Astrocyte (in vitro differentiated cells and primary cell): ENCODE measurements at places on chromosomes 4 and X.

DNA sequence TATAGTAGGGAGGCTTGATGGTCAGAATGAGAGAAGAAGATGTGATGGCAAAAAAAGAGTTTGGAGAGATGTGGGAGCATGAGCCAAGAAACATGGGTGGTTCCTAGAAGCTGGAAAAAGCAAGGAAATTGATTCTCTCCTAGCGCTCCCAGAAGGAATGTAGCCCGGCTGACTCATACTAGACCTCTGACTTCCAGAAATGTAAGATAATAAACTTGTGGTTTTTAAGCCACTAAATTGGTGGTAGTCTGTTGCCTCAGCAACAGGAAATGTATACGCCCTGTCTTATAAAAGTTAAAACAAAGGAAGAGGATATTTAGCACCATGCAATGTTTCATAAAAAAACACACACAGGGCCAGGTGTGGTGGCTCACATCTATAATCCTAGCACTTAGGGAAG lies 182.7 kb upstream of the PCDH7 start:
- peak; percentile 87 for DNase-seq
- peaks cover 10% of the 10 kb centered on the region for H3K27me3 ChIP-seq
- no peaks in the 10 kb centered on the region for H3K36me3 ChIP-seq
- no peaks in the 10 kb centered on the region for H3K4me1 ChIP-seq
- H3K4me3 ChIP-seq = no peak overlapping the region
- H3K27ac ChIP-seq = no peak overlapping the region

GRCh38 chr4:39494354-39494753 lies 32.9 kb downstream of the UGDH start:
- H3K27me3 ChIP-seq = no peaks in the 10 kb centered on the region
- DNase-seq = no peak
- H3K36me3 ChIP-seq = peaks cover 14% of the 10 kb centered on the region

DNA sequence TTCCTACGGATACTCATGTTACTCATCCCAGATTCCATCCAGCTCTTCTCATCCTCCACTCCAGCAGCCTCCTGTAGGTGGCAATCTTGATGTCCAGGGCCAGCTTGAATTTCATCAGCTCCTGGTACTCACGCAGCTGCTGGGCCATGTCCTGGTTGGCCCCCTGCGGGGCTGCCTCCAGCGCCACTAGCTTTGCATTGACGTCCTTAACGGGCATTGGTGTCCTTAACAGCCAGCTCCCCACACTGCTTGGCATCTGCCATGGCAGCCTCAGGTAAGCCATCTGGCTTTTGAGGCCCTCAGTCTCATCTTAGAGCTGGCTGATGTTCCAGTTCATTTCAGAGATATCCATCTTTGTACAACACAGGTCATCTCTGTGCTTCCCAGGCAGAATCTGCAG lies 223.7 kb downstream of the FGF13 start:
- DNase-seq = no peak
- no peaks in the 10 kb centered on the region for H3K27me3 ChIP-seq
- H3K27ac ChIP-seq = no peak overlapping the region
- no peaks in the 10 kb centered on the region for H3K4me1 ChIP-seq

DNA sequence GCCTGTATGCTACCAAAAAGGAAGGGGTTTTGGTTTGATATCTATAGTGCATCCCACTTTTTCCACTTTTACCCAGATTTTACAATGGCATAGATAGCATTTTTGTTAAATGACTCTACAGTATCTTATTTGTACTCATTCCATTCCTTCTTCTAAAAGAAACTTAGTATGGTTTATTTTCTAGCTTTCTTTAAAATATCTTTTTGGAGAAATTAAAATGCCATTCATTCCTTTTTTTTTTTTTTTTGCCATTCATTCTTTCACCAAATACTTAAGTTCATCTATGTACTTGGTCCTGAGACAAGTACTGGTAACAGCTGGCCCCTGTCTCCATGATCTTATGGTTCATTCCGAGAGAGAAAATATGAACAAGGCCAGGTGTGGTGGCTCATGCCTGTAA lies 49.1 kb downstream of the MID1 start:
- peaks cover 21% of the 10 kb centered on the region for H3K4me1 ChIP-seq
- DNase-seq = peak; percentile 45
- H3K4me3 ChIP-seq = no peak overlapping the region
- H3K27ac ChIP-seq = peak overlapping the region; percentile 61
- no peaks in the 10 kb centered on the region for H3K36me3 ChIP-seq

DNA sequence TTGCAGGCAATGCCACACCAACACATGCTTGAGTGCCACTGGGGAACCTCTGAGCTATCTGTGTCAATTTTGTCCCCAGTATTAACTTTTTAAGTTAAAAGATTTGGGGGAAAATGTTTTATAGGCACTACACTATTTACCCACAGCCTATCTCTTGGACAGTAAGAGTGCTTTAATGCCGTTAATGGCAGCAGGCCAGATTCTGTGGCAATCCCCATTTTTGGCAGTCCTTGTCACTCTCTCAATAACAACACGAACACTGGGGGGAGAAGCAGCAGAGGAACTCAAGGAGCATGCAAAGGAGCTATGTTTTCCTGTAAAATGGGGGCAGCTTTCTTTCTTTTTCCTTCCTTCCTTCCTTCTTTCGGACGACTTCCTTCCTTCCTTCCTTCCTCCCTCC lies 168.6 kb downstream of the NSUN7 start:
- H3K36me3 ChIP-seq = no peaks in the 10 kb centered on the region
- peak; percentile 53 for DNase-seq
- peaks cover 27% of the 10 kb centered on the region for H3K4me1 ChIP-seq
- no peak overlapping the region for H3K4me3 ChIP-seq
